ENCODE measurements at places on chromosomes 7 and 10. TPM values are rescaled to one million over a fixed set of nuclear protein-coding genes. Genes with fewer than 3 reads are reported as not detected.

GRCh38 chr10:74079936-74080590, 70.6 kb downstream of the AP3M1 start:
- no peak for DNase-seq

- DNase-seq, result no peak
These were observed 28.5 kb upstream of the CFAP46 start for GRCh38 chr10:132970641-132971438.

DENND11 gene
- polyA plus RNA-seq, result 39.6 TPM

PHF14 gene
- 68.3 TPM for polyA plus RNA-seq

DNA sequence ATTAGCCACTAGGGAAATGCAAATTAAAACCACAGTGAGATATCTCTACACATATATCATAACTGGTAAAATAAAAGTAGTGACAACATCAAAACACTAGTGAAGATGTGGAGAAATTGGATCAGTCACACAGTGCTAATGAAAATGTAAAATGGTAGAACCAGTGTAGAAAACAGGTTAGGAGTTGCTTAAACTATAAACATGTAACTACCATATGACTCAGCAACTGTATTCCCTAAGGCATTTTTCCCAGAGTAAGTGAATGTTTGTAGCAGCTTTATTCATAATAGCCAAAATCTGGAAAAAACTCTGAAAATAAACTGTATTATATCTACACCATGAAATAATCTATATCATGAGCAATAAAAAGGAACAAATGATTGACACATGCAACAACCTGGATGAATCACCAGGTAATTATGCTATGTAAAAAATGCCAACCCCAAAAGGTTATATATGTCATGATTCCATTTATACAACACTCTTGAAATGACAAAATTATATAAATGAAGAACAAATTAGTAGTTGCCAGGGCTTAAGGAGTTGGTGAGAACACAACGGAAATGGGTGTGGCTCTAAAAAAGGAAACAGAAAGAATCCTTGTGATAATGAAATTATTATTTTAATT, 22.8 kb downstream of the SLC25A40 start:
- DNase-seq, result no peak

CCL24 gene
- 0.20 TPM for polyA plus RNA-seq

TSPAN33 gene
- 4.2 TPM for polyA plus RNA-seq

Measured in right lung (tissue), 10 donors.